Cardiac septum (tissue), 1 donor: ENCODE measurements at places on chromosomes 3 and 15. TPM values are rescaled to one million over a fixed set of nuclear protein-coding genes. Genes with fewer than 3 reads are reported as not detected.

Gene CHST2
- 2.4 TPM for total RNA-seq

Gene CIAO2A
- total RNA-seq: 46.9 TPM

DNA sequence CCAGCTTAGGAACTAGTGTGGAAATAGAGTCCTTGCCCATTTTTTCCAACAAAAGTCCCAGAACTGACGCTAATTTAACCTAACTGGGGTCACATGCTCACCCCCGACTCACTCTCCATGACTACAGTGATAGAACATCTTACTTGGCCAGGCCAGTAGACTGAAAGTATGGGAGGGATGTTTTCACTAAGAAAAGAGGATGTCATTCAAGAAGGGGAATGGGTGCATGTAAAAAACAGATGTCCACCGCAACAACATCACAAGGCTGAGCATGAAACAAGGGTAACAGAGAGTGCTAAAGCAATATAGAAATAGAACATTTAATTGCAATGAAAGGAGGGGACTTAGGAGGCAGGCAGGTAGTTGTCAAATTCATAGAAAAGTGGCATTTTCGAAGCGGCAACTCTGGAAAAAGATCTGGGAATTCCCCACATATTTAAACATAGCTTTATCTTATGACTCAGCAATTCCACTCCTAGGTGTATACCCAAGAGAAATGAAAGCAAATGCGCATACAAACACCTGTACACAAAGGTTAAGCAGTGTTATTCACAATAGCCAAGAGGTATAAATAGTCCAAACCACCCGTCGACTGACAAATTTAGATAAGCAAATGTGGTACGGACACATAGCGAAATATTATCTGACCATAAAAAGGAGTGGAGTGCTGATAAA, 41.1 kb upstream of the UBE2E2 start:
- DNase-seq: no peak

DNA sequence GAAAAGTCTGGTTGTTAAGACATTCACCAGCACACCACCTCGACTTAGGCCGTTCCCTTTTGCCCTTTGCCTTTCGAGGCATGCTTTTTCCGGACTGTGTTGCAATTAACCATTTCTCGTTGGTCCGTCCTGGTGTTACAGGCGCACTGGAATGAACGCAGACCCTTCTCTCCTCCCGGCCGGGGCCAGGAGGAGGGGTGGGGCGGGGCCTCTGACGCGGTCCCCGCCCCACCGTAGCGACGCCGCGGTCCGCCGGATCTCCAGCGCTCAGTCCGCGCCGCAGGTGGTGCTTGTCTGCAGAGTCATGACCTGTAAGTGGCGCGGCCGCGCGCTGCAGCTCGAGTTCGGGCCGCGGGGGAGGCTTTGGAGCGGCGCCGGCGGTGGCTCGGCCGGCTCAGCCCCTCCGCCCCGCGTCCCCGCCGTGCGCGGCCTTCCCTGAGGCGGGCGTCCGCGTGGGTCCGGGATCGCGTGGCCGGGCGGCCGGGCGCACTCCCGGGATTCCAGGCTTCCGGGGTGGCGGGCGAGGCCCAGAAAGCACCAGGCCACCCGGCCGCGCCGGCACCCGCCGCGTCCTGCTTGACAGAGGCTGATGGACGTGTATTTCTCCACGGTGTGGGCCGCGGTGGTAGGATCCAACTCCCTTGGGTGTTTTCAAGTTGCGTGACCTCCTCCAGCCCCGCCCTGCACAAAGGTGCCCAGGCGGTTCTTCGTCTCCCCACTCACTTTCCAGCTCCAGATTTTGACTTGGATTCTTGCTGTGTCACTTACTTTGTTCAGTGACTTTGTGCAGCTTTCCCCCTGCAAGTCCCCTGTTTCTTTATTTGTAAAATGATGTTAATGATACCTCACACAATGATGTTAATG, at the start of gene NIT2:
Gene NIT2 (plus strand): TSS at position 270 of the 864 bp plus-strand sequence. CDS start 35 bp downstream, at position 305.
- DNase-seq: peak; percentile 95

GRCh38 chr3:116154389-116154788, 290.9 kb downstream of the LSAMP start:
- DNase-seq: no peak

GRCh38 chr3:49910409-49911123, 6.9 kb upstream of the MST1R start:
- DNase-seq: no peak

- no peak for DNase-seq
Measured at GRCh38 chr3:172148702-172149565, 109.6 kb downstream of the FNDC3B start.
